PC-9 (cell line): ENCODE measurements at places on chromosomes 6 and 20. TPM values are rescaled to one million over a fixed set of nuclear protein-coding genes. Genes with fewer than 3 reads are reported as not detected.

DNA sequence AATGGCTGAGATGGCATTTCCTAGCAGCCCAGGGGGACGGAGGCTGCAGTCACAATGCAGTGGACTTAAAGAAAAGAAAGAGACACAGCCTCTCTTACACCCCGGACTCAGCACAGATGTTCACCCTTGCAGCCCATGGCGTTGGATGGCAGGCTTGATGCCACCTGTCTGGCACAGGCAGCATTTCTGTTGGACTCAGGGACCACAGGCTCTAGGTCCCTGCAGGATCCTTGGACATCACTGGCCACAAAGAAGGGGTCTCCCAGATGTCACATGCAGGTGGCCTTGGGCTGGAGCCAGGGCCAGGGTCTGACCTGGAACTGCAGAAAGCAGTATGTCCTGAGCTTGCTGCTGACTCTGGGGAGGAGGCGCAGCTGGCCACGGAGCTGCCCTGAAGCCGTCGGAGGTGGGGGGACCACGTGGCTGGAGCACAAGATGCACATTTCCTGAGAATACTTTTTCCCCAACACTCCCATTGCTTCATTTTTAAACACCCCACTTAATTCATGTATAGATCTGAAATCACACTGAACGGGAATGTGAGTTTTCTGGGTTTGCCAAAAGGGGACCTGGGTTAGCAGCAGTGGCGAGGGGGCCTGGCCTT, 102.3 kb upstream of the SULF2 start:
- no peaks in the 10 kb centered on the region for H3K4me1 ChIP-seq
- H3K27me3 ChIP-seq = no peaks in the 10 kb centered on the region
- no peak for DNase-seq
- H3K27ac ChIP-seq = no peak overlapping the region
- no peak overlapping the region for H3K4me3 ChIP-seq

GRCh38 chr20:23086056-23086566, at the start of gene CD93:
CD93 (minus strand) TSS chr20:23086324; CDS start chr20:23086192, 132 bp downstream.
- H3K27ac ChIP-seq = no peak within 1 kb of the TSS
- DNase-seq = no peak
- H3K27me3 ChIP-seq = 0 out of 2 replicates have a peak, but pooled peaks cover 4% of the 10 kb centered on the region
- H3K4me3 ChIP-seq = no peak within 1 kb of the TSS

DNA sequence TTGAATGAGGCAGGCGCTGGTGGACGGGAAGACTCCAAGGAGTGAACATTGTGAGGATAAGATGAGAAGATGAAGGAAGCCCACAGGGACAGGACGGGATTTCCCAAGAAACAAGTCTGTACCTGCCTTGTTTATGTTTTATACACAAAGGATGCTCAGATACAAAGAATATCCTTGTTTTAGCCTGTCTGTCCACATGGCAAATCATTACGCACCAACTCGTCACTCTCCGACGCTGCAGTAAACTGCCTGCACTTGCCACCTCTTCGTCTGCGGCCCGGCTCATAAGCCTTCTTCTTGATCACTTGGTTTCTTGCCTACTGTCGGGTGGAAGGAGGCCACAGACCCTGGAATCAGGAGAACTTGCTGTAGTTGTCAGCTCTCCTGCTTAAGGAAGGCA, 85.4 kb downstream of the CD83 start:
- no peaks in the 10 kb centered on the region for H3K27me3 ChIP-seq
- DNase-seq = no peak
- no peaks in the 10 kb centered on the region for H3K36me3 ChIP-seq

TBX18 gene
- not detected in 2 replicates for total RNA-seq

FGD2 gene
- total RNA-seq = 0.50 and 0.55 TPM in 2 replicates
